ENCODE measurements at places on chromosomes 5 and 9.

- no peak for DNase-seq
Measured at GRCh38 chr5:96734871-96735325, 72.7 kb downstream of the CAST start.

GRCh38 chr5:115599502-115599901, 2.8 kb downstream of the TICAM2 start:
- DNase-seq: no peak

GRCh38 chr9:73174330-73174980, 22.8 kb downstream of the ANXA1 start:
- DNase-seq: no peak

DNA sequence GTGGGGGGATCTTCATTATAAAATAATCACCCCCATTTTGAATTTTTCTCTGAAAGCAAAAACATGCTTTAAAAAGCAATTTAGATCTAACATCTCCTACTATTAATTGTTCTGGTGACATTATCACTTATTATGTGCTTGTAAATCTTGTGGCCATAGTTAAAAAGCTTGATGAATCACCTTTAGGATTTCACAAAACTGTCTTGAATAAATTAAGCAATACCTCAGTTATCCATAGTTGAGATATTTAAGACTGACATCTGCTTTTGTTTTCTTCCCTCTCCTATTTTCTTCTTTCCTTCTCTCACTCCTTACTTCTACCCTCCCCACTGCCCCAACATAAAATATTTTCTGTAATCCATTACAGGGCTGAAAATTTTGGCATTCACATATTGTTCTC, 84.8 kb downstream of the SLC1A3 start:
- no peak for DNase-seq

GRCh38 chr5:7192016-7192415, 203.9 kb upstream of the ADCY2 start:
- DNase-seq: no peak

- DNase-seq: no peak
Measured at GRCh38 chr9:115495836-115496235, 377.9 kb upstream of the TNC start.

- DNase-seq: no peak
Measured at GRCh38 chr5:20248118-20248517, 260.1 kb upstream of the CDH18 start.

- no peak for DNase-seq
Measured at GRCh38 chr5:176810081-176810597, at the start of gene UNC5A. TSS of gene UNC5A (plus strand) at chr5:176810559. CDS start at chr5:176810751, 192 bp downstream.

DNA sequence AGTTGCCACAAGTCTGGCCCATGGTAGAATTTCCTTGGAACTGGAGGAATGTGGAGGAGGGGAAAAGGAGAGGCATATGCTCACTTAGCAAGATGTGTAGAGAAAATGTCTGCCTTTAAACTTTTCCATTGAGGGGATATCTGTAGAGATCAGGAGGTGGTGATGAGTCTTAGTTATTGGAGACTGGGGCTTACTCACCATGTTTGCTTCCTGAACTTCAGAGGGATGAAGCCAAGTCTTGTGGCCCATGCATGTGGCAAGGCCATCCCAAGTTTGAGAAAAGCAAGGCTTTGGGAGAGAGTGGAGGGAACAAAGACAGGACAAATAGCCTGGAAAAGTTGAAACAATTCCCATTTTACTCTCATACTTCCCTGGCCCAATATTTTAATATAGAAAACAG, 124.5 kb downstream of the GDNF start:
- no peak for DNase-seq

DNA sequence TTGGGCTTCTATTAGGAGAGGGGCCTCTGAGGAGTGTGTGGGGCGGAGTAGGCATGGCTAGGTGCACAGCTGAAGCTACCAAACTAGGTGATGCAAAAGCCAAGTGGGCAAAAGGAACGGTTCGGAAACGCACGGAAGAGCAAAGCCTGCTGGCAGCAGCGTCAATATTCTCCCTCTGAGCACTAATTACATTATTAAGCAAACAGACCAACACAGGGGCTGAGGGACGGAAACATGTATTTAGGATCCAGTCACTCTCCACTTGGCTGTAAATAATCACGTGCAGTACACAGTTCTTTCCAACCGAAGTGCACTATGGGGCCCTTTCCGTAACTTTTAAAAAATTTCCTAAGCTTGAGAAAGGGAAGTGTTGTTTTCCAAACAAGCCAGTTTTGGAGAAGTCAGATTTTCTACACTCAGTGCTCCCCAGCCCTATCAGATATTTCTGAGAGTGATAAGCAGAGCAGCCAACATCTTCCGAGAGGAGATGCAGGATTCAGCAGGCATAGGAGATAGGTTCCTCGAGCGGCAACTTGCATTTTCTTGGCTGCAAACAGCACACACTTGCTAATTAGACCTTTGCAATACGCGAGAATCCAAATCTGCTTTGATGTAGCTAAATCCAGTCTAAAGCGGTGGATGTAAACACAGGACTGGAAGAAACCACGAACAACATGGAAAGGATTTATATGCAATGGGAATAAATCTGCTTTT, 217.2 kb upstream of the TBCA start:
- no peak for DNase-seq

GRCh38 chr5:165783024-165783423, 2277.6 kb downstream of the MAT2B start:
- DNase-seq: peak; percentile 97

DNA sequence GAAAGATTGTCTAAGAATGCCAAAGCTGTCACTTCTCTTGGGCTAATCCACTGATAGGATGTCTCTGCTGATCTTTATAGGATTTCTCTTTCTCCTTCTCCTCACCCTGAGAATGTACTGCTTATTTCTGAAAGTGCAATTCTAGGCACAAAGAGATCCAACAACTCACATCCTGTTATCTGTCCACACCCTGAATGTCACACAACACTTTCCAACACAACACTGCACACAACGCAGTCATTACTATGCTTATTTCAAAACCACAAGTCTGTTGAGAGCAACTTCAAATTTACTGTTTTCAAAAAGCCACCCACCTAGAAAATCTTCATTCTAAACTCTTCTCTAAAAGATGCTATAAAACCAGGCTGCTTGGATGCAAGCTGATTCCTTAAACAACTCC, 215.0 kb downstream of the ROR2 start:
- DNase-seq: no peak

DNA sequence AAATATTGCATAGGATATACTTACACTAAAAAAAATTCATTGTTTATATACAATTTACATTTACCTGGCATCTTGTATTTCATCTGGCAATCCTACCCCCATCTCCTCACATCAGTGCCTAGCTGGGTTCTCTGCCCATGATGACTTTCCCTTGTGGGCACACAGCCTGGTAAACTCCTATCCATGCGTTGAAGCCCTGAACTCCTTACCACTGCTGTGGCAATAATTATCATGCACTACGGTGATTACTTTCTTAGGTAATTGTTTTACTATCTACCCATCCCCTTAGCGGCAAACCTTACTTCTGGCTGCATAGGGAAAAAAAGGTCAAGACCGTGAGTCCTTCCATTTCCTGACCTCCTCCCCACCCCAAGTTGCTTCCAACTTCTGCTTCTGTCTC, 63.6 kb upstream of the DAB2IP start:
- DNase-seq: no peak

DNA sequence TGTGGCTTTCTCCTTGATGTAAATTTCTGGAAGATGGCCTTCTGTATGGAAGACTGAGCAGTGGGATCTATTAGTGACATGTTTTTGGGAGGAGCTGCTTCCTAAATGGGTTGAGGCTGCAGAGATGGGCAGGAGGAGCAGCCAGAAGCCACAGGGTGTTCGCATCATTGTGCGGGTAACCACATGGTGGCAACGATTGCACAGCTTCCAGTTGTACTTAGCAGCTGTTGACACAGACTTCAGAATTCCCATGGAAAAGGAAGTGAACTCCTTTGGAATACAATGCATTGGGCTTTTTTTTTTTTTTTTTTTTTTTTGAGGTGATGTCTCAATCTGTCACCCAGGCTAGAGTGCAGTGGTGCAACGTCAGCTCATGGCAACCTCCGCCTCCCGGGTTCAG, 297.3 kb downstream of the NR3C1 start:
- DNase-seq: peak; percentile 50

GRCh38 chr5:170920196-170920595, 58.4 kb downstream of the RANBP17 start:
- no peak for DNase-seq

DNA sequence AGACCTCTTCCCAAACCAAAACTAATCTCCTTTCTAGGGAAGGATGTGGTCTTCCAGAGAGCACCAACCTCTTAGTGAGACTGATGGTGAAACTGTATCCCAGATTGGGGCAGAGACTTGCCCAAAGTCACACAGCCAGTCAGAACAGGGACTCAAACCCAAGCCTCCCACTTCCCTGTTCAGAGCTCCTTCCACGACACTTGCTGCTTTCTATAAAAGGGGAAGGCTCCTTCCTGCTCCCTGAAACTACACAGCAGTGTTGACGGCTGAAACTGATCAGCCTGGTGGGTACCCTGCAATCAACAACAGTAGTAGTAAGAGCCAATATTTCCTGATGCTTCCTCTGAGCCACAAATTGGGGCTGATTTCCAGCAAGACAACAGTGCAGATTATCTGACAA, 1.5 kb downstream of the TOR2A start:
- no peak for DNase-seq

DNA sequence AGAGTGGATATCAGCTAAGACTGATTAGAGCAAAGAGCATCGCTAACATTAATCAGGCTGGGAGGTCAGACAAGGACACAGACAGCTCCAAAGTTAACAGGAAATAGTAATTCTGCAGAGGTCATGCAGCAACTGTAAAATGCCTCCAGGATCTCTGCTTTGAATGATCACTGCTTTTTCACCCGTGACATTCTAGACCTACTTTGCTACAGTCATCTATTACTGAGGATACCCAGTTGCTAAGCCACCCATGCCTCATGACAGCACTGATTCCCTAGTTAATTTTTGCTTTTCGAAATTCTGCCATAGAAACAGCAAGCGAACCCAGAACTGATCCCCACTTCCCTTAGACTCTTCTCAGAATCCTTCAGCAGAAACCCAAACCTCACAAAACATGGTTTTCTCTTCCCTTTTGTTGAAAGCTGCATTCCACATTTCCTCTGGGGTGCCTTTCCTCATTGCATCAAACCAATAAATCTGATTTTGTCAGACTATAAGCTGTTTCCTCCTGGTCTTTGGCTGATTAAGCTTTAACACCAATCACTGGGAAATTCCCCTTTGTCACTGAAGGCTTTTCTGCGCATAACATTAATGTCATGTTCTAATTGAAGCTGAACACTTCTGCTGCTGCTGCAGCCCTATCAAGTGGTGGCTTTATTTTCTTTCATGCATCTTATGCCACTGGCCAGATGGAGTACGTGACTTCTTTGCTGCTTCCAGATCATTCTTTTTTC, 201.1 kb upstream of the CHD1 start:
- DNase-seq: no peak

- no peak for DNase-seq
Measured at GRCh38 chr9:85969727-85970126, 28.8 kb downstream of the NAA35 start.

DNA sequence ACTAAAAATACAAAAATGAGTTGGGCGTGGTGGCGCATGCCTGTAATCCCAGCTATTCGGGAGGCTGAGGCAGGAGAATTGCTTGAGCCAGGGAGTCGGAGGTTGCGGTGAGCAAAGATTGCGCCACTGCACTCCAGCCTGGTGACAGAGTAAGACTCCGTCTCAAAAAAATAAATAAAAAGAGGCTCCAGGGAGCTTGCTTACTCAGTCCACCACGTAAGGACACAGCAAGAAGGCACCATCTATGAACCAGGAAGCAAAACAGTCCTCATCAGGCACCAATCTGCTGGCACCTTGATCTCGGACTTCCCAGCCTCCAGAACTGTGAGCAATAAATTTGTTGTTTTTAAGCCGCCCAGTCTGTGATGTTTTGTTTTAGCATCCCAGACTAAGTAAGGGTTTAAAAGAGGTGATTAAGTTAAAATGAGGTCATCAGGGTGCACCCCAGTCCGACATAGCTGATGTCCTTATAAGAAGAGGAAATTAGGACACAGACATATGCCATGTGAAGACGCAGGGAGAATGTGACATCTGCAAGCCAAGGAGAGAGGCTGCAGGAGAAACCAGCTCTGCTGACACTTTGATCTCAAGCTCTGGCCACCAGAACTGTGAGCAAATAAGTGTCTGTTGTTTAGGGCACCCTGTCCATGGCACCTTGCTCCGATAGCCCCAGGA, 45.9 kb downstream of the C9orf50 start:
- DNase-seq: no peak

DNA sequence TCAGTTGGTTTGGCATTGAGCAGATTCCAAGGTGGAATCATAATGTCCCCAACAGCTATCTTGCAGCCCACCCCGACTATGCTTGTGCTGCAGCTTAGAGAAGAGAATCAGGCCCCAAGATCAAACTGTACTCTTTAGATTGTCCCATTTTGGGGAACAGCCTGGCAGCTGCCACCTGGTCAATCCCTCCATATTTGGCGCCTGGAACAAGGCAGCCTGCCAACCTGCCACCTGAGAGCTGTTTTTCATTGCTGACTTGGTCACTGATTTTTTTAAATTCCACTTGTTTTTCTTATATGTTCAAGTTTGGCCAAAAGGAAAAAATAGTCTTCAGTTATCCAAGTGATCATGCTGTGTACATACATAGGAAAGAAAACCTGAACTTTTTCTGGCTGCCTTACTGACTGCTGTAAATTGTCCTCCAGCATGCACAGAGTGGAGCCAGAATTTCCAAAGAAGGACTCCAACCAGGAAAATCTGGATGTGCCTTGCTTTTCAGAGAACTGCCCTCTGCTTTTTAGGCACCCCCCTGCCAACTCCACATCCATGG, 504.2 kb downstream of the ENC1 start:
- DNase-seq: no peak

- DNase-seq: no peak
Measured at GRCh38 chr5:41337216-41337615, 123.9 kb upstream of the C6 start.

DNA sequence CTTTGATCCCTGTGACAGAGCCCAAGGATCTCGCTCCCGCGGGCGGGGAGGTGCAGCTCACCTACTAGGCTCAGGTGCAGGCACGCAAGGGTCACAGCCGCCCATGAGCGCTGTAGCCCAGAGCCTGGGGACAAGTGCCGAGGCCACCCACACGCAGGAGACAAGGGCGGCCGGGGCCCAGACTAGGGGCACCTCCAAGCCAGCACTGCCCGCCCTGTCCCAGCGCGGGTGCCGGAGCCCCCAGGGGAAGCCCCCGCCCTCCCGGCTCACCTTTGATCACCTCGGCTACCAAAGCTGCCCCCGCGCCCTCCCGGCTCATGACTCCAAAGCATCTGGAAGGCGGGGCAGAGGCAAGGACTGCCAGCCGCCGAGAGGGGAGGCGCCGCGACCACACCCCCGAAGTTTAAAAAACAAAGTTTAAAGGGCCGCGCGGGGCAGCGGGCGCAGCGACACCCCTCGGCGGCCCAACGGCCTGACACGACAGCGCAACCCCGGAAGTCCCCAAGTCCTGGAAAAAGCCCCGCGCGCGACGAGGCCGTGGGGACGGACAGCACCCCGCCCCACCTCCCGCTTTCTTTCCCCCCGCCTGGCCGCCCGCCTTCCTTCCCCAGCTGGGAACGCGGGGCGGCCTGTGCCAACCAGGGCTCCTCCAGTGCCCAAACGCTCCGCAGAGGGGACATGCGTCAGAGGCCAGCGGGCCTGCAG, 53.0 kb downstream of the CDC14B start:
- no peak for DNase-seq

DNA sequence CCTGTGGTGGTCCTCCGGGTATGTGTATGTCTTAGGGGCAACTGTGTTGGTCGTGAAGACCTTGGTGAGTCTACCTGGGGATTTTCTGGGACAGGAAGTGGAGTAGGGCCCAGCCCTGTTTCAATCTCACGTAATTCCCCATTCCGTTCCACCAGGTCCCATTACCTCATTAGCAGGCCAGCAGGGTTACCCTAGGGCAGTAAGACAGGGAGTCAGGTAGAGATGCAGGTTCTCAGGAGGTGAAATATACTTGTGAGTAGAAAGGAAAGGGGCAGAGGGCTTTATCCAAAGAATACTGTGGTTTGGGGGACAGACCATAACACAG, 56.5 kb downstream of the MACROH2A1 start:
- DNase-seq: no peak

Measured in LNCaP clone FGC (cell line).